ENCODE measurements at places on chromosomes 2 and 18.

- DNase-seq: no peak
Measured at GRCh38 chr2:233486778-233487552, 79.6 kb downstream of the USP40 start.

DNA sequence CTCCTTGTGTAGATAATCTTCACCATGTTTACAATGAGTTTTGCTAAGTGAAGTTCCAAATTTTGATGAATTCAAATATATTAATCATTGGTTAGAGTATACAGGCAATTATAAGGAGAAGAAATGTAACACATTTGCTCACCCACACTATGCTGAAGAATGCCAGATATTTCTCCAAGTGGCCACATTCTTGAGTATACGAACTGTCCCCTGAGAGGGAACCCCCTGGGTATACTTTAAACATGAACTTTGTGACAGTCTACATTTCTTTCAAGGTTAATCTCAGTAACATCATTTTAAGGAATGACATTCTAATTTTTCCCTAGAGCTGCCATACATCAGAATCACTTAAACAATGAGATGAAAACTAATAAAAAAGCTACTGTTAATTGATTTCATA, 39.8 kb upstream of the CDKL4 start:
- DNase-seq: no peak

GRCh38 chr2:72145658-72146329, 1.9 kb downstream of the CYP26B1 start:
- DNase-seq: no peak

DNA sequence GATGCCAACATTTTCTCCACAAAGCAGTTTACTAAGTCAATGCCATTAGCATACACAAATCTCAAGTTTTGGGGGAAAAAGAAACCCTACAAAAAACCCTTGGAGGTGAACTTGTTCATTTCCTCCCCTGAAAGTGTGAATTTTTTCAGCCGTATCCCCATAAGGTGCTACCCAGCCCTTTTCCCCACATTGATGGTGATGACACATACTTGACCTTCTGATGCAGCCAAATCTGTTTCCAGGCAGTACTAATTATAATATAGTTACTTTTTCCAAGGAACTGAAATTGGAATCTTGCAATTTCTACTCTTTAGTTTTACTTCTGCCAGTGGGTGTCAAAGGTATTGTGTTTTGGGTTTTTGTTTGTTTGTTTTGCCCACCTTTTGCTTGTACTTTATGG, 474.5 kb downstream of the TGIF1 start:
- DNase-seq: no peak

DNA sequence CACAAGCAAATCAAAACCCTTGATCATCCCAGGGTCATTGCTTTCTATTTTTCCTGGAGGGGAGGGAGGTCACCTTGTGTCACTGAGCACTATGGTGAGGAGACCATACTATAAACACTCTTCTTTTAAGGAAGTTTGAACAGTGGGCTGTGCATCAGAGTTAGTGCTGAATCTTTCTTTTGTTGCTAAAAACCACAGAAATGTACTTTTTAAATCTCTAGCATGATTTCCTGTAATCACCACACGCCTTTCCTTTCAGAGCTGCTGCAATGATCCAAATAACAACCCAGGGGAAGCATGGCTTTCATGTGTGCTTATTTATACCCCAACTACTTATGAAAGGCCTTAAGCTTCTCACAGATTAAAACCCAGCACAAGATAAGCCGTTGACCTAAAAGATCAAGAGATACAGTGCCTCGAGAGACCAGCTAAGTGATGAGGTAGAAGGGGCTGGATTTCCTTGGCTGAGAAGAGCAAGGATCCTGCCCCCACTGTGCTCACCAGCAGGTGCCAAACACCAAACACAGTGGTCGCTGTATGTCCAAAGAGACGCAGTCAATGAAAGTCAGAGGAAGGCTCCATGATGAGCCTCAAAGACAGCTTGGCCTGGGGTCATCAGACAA, 34.7 kb downstream of the TRABD2A start:
- no peak for DNase-seq

- no peak for DNase-seq
Measured at GRCh38 chr2:216583147-216583546, 50.1 kb upstream of the IGFBP2 start.

DNA sequence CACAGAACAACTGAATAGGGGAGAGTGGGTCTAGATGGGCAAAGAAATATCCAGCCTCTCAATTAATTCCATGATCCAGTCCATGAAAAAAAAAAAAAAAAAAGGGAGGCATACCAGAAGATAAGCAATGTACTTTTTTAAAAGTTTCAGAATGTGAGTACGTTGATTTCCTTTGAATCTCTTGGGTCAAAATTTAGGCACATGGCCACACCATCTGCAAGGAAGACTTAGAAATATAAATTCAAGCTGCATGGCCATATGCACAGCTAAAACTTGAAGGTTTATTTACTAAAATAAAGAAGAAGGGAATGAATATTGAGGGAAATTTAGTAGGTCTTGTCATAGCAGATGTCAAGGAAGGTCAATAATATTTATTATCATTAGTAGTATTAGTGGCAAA, 286.5 kb upstream of the CDH7 start:
- no peak for DNase-seq

DNA sequence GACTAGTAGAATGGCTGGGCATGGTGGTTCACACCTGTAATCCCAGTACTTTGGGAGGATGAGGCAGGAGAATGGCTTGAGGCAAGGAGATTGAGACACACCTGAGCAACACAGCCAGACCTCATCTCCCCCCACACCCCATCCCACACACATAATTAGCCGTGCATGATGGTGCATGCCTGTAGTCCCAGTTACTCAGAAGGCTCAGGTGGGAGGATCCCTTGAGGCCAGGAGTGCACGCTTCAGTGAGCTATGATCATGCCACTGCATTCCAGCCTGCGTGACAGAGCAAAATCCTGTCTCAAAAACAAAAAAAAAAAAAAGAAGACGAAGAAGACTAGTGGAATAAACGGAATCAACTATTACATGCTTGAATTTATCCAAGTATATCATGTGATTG, 150.0 kb downstream of the STK39 start:
- no peak for DNase-seq

DNA sequence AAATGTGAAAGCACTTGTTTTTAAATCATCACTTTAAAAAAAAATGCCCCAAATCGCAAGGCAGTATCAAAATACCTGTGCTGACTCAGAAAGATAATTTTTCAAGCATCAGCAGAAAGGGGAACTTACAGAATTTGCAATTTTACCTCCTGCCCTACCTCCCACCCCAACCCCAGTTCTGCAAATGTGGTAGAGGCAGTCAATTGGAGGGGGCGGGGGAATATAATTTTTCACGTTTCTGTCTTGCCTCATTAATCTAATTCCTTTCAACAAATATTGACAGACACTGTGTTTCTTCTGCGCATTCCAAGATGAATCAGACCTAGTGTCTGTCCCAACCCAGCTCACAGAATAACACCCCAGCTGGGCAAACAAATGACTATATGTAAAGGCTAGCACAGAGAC, 76.8 kb downstream of the ALPK2 start:
- DNase-seq: no peak

Measured in hematopoietic multipotent progenitor cell treated with erythropoietin and hydrocortisone succinate and interleukin-3 and kit ligand, for 17 days (in vitro differentiated cells).